Suppressor macrophage (primary cell): ENCODE measurements at places on chromosomes 2 and 18.
A peak's percentile ranks its signal among the peaks of the same experiment; 100 is the strongest.

GRCh38 chr2:206392118-206392517 is 51.2 kb upstream of the ADAM23 start:
- DNase-seq, result peak; percentile 54

DNA sequence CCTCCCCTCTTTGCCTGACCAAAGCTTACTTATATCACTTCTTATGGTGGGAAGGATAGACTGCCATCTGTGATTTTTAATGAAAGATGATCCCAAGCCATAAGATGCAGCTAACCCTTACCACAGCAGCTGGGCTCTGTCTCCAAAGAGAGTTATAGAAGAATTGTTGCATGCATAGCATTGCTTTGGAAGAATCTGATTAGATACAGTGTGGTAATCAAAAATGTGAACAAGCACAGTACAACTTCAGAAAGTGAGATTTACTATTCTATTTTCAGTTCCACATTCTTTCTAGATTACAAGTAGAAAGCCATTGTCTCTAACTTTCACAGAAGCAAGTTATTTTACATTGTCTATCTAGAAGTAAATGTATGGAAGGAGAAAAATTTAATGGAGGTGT is 129.0 kb upstream of the ACVR2A start:
- no peak for DNase-seq

DNA sequence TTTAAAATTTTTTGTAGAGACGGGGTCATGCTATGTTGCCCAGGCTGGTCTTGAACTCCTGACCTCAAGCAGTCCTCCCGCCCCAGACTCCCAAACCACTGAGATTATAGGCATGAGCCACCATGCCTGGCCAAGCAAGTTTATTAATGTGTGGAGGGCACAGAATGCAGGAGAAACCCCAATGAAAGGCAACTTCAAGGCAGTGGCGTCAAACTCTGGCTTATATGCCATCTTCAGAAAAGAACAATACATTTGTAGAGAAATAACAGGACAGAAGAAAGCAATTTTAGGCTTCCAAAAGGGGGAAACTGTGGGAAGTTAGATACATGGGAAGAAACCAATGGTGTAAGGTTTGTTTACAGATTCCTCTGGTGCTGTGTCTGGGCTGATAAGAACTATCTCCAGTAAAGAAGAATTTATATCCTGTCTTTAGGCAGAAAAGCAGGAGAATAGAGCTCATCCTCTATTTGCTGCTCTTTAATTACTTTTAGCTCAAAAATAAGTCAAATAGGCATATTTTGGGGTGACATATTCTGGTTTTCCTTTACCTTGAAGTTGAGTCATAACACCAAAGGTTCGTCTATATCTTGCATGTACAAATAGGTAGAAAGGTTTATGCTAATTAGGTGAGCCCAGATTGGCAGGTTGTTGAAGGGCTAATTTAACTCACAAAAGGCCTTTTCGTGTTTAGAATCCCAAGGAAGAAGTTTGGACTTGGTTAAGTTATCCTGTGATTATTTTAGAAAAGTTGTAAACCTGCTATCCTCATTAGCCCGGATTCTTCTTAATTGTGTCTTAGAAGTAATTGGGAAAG is 26.0 kb upstream of the TMEM214 start:
- DNase-seq, result no peak

GRCh38 chr2:135573620-135574019 is 42.3 kb downstream of the R3HDM1 start:
- DNase-seq, result no peak

DNA sequence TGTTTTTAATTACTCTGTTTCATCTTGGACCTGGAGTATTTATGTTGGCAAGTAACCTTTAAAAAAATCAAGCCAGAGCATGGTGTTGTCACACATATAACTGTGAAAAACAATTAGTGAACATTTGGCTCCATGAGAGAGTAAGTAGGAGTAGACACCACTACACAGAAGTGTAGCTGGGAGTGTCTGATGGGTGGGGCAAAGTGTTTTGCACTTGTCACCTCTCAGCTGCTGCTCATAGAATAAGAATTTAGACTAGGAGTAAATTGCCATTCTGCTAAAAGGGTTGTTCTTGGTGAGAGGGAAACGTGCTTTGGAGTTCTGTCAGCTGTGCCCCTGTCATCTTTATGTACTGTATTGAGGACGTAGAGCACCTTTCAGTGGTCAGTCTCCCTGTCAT is 114.5 kb downstream of the TTC27 start:
- DNase-seq, result no peak

- DNase-seq, result peak; percentile 12
Observed at GRCh38 chr18:63287691-63288220, 31.8 kb downstream of the BCL2 start.

DNA sequence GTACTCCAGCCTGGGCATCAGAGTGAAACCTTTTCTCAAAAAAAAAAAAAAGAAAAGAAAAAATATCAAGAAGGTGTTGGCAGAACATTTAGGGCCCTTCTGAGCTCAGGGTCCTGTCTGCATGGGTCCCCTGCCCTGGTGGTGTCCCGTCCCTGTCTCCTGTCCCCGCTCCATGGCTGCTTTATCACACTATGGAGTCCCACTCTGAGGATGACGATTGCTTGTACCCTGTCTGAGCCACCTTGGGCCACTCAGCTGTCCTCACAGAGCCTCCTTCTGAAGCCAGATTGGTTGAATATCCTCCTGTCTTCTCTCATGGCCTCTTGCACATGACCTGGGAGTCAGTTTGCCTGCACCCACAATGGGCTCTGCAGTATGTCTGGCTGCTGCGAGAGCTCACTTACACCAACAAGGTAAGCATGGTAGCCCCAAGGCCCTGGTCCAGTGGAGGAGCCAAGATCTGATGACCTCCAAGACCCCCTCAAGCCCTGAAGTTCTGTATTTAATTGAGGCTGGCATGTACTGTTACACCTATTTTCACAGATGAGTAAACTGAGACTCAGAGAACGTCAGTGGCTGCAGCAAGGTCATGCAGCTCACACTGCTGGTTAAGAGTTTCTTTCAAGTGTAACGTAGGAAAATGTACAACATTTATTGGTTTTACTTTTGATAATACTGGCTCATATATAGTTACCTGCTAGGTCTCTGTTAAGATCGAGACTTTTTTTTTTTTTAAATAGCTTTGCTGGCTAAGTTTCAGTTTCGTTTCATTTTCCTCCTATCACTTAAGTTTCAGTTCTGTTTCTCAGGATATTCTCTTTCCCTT is 16.9 kb upstream of the ZCCHC2 start:
- peak; percentile 4 for DNase-seq

DNA sequence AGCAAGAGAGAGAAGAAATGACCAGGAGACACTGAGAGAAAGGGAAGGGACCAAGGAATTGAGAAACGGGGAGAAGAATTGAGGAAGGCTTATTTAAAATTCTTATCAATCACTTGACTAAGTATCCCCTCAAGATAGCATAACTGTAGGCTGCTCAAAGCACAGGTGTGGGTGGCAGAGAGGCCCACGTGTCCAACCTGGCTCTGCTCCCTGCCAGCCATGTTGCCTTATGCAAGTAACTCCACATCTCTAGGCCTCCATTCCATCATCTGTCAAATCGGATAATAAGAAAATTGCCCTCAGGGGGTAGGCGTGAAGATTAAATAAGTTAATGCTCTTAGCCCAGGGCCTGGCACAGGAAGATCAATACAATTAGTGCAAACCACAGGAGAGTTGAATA is 7.4 kb upstream of the NPAS2 start:
- DNase-seq, result no peak

- no peak for DNase-seq
Observed at GRCh38 chr2:35606394-35606793, 749.2 kb upstream of the CRIM1 start.

- DNase-seq, result no peak
Observed at GRCh38 chr2:5123582-5124196, 568.5 kb upstream of the SOX11 start.

DNA sequence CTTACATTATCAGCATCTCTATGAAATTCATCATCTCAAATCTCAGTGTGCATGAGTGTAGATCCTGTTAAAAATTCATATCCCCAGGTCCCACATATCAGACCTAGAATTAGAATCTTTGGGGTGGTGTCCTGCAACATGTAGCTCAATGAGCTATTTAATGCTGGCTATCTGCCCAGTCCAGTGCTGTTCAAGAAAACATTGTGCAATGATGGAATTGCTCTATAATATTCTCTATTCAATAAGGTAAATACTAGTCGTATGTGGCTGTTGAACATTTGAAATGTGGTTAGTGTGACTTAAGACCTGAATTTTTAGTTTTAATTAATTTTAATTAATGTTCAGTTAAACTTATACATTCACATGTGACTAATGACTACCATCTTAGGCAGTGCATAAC is 127.4 kb downstream of the NOL4 start:
- DNase-seq, result no peak

- DNase-seq, result peak; percentile 33
Observed at GRCh38 chr2:205763708-205764211, 81.5 kb downstream of the NRP2 start.

DNA sequence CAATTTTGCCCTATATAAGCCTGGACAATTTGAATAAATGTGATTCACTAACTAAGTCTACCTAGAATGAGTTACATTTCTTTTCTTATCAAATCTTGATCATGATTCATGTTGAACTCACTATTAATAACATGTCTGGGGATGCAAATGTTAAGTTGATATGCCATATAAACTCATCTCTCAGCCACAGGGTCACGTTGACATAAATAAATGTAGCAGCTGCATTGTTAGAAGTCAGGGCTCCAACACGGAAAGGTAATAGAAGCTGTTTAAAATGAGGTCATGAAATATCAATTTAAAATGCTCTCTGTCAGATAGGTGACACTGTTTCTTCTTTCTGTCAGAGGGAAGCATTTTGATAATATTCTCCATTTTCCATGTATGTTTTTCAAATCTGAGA is 521.9 kb downstream of the CCDC85A start:
- DNase-seq, result no peak

DNA sequence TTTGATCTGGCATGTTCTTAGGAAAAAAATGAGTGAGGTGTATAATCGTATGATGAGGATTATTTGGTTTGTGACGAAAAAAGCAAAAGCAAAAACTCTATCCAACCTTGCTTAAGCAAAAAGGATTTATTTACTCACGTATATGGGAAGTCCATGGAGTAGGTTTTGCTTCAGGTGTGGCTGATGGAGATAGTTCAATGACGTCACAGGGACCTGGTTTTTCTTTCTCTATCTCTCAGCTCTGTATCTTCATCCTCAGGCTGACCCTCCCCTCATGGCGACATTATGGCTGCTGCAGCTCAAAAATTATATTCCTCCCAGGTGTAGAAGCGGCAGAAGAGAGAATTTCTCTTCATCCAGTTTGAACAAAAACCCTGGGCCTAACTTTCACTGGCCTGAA is 8.9 kb downstream of the TMSB10 start:
- DNase-seq, result no peak

GRCh38 chr18:55320424-55321264 is 267.3 kb downstream of the TCF4 start:
- DNase-seq, result no peak

DNA sequence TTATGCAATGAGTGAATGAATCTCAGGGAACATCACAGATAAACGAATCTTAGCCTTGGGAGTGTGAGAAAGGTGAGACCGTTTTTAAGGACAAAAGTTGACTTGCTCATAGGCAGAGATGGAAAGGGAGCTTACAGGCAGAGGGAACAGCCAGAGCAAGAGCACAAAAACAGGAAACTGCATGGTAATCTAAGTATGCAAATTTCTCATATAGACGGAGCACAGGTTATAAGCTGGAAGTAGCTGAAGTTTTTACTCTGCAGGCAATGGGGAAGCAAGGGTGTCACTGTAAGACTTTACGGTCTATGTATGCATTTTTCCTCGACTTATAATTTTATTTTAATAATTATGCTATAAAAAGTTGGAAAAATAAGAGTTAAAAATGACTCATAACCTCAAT is 44.8 kb upstream of the STRN start:
- DNase-seq, result peak; percentile 26

DNA sequence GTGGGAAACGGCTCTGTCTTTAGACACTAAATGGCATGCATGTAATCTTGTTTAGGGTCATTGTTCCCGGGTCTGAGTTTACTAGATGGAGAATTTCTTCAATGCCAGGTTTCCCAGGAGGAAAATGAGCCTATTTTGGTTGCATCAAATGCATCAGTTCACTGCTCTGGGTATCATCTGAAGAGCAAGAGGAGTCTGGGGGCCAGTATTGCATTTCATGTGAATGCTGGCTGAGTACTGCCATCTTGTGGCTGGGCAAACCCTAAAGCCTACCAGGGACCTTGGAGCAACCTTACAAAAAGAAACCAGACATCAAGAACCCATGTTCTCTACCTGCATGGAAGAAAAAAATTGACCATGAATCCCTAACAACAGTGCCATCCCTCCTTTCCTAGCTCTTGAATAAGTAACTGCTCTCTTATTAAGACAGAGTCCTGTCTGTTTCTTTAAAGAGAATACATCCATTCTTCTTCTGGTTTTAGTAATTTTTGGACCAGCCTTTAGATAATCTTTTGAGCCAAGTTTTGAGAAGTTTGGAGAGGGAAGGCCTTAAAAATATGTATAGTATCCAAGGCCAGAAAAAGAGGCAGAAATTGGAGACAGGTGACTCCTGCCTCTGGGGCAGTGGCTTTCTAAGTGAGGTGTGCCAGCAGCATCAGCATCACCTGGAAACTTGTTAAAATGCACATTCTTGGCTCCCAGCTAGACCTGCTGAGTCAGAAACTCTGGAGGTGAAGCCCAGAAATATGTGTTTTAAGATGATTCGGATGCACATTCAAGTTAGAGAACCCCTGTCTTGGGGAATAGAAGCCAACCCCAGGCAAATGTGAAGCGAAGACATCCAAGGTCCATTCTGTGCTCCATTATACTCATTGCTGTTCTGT is 261.0 kb upstream of the CXCR4 start:
- peak; percentile 81 for DNase-seq

GRCh38 chr18:24609254-24609653 is 148.8 kb downstream of the HRH4 start:
- DNase-seq, result no peak

GRCh38 chr2:112712903-112713584 is 7.8 kb upstream of the NT5DC4 start:
- DNase-seq, result peak; percentile 91
